NCI-H526 (cell line): ENCODE measurements at places on chromosomes 11 and 22.

GRCh38 chr11:87889126-87889525, 286.1 kb downstream of the RAB38 start:
- DNase-seq: no peak

DNA sequence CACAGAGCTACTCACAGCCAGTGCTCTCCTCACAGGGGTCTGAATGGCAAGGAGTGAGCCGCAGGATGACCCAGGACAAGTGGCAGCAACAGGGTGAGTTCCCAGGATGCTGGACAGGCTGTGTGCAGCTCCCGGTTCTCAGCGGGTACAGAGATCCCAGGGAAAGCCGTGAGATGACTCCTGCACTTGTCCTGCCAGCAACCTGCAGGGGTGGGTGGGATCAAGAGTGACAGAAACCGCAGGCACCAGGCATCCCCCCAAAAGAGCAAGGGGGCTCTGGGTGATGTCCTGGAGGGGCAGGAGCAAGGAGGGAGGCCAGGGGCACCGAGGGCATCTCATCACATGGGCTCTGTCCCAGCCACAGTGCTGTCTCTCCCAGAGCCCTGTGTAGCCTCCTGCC, 15.9 kb upstream of the PRODH start:
- DNase-seq: no peak

DNA sequence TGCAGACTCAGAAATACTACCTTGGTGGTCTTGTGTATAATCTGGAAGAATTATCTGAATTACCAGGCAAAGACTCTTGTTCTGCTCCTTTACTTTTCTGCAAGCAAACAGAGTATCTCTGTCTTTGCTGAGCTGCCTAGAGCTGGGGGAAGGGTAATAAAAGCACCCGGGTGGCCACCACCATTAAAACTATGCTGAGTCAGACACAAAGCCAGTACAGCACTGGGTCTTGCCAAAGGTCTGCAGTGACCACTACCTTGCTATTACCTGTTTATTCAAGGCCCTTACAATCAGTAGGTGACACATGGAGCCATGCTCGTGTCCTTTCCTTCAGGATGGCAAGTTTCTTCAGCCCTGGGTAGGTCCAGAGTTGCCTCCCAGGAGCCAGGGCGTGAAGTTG, 420.6 kb upstream of the CNTN5 start:
- DNase-seq: no peak

- no peak for DNase-seq
Measured at GRCh38 chr11:65430406-65431217, 8.0 kb downstream of the NEAT1 start.

- no peak for DNase-seq
Measured at GRCh38 chr11:69552951-69553350, 71.5 kb downstream of the LINC01488 start.

DNA sequence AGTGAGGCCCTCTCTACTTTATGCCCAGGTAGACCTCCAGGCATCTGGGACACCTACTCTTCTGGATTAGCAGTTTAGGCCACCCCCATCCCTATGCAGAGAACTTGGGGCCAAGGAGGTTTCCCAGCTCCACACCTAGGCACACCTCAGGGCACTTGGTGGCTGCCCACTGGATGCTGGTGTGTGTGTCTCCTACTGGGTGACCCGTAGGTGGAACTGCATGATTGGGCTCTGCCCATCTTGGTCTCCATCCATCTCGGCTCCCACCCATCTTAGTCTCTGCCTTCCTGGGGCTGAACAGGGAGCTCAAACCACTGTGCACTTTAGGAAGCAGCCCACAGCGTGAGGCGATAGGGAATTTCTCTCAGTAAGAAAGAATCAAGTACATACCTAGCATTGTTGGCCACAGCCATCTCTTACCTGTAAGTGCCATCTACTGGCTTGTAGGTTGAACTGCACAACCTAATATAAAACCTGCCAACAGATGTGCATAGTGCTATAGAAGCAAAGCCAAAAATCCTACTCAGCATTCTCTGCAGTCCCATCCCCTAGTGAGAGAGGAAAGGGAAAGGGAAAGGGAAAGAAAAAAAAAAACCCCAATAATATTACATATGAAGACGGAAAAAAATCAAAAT, 61.6 kb upstream of the PTPN5 start:
- DNase-seq: peak; percentile 27

GRCh38 chr11:8870411-8871170, 40.4 kb upstream of the AKIP1 start:
- peak; percentile 67 for DNase-seq

DNA sequence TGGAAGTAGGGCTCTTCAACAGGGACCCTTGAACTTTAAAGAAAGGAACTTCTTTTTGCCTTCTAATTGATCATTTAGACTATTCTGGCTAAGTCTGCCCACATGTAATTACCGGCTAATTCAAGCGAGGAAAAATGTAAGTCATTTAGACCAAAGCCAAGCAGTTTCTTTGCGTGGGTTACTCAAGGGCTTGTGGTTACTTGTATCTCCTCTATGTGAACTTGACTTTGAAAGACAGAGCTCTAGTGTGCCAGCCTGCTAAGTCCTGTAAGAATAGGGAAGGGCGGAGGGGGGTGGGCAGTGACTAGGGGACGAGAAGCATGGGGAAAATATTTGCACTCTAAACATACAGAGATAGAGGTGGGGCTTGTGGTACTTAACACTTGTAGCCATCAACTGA, 145.2 kb upstream of the TEAD1 start:
- no peak for DNase-seq

GRCh38 chr11:64750361-64751054, 6.6 kb upstream of the RASGRP2 start:
- DNase-seq: no peak

DNA sequence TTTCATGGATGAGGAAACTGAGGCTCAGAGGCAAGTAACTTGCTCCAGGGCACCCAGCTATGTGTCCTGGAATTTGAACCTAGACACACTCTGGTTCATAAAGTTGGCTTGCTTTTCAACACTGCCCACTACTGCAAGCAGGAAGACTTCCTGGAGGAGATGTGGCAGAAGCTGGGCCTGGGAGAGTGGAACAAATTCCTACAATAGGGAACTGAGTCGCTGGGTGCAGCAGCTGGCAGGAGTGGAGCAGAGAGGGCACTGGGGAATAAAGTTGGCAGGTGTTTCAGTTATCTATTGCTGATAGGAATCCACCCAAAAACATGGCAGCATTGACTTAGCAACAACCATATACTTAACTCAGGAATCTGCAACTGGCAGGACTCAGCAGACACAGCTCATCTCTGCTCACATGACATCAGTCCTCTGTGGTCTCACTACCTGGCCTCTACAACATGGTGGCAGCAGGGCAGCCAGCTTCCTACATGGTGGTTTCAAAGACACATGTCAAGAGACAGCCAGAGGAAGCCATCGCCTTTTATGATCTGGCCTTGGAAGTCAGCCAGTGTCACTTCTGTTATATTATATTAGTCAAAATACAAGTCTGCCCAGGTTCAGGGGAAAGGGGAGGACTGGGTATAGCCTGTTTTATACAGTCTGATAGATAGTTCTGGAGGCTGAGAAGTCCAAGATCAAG, 10.6 kb upstream of the CARD10 start:
- DNase-seq: no peak

DNA sequence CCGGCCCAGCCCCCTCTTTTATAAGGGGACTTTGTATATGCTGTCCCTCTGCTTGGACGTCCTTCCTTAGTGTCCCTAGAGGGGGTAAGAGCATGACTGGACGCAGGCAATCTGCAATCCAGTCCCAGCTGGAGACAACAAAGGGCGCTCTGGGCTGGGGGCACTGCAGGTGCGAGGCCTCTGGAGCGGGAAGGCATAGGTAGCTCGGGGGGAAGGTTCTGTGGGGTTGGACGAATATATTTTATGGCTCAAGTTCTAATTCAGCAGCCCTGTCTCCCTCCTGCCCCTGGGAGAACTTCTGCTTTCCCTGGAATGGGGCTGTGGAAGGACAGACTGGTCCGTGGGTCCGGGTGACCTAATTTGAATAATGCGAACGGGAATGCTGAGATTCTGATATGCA, 40.0 kb downstream of the KCNJ4 start:
- no peak for DNase-seq

DNA sequence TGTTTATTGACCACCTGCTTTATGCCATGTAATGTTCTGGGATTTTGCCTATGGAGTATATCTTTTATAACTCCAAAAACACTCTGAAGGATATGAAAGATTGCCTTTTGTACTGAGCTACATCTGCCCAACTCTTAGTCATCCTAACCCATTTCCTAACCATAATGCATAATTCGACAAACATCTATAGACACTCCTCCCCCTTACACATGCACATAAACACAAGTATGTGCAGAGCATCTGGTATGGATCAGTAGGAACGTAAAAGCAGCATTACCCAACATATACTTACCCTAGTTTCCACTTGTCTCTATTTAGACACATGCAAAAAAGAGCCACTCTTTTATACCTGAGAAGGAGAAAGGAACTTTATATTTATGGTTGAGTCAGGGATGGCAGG, 272.8 kb downstream of the FAM76B start:
- no peak for DNase-seq

DNA sequence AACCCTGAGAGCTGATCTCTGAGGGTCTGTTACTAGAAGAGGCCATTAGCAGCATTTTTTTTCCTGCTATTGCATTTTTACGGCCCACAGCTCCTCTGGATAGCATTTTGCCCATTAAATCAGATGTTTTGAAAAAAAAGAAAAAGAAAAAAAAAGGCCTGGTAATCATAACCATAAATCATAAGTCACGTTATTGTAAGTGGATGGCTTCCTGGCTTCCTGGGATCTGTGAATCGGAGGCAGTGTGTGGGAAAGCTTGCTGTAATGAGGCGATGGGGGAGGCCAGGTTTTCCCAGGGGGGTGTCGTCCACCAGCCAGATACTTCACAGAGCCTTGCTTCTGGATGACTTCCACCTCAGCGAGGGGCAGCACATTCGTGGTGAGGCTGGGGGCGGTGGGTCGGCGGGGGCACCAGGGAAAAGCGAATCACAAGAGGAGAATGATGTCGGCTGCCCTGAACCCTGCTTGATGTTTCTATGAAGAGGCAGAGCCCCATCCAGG, 106.5 kb upstream of the SYT13 start:
- no peak for DNase-seq

DNA sequence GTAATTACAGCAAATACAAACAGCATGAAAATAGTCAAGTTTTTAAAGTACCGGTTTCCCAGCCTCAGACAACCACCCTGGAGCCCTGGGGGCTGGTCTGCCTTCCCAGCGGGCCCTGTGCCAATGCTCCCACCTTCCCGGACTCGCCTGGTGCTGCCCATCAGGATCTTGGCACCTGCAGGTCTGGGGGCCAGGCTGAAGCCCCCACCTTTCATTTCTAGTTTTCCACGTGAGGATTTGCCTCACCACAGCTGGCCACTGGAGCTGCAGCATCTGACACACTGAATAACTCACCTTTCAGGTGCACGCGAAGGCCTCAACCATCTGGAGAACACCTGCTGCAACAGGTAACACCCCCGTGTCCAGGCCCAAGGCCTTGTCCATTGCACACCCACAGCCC, 108.7 kb upstream of the THY1 start:
- no peak for DNase-seq

- DNase-seq: no peak
Measured at GRCh38 chr11:127255209-127255608, 254.6 kb upstream of the KIRREL3 start.
